ENCODE measurements at places on chromosomes 2 and 18.

- no peak for DNase-seq
These were observed 59.2 kb downstream of the TGFA start for GRCh38 chr2:70494293-70494886.

GRCh38 chr2:196638765-196639164 lies 750 bp upstream of the CCDC150 start:
- no peak for DNase-seq

DNA sequence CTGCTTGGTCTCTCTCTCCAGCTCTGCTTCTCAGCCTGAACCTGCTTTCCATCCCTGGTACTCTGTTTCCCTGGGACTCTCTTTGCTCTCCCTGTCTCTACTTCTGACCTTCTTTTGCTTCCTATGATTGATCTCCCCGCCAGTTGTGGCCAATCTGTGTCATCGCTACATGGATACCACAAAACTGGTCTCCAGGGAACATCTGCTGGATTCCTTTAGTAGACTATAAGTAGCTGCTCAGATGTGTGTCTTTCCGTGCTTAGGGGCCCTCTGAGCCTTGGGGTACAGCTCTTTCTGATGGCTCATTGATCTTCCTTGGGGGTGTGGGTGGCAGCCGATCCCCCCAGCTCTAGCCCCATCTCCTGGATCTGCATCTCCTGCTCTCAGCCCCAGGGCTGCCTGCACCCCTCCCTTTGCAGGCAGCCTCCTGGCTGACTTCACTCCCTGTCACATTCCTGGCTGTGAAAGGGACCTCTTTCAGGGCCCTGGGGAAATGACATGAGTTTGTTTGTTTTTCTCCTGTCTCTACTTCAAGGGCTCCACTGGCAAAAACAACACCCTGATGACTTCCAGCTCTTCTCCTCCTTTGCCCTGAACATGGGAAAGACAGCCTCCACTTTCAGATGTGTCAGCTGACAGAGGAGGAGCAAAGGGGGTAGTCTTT lies 333.7 kb downstream of the CYP26B1 start:
- no peak for DNase-seq

DNA sequence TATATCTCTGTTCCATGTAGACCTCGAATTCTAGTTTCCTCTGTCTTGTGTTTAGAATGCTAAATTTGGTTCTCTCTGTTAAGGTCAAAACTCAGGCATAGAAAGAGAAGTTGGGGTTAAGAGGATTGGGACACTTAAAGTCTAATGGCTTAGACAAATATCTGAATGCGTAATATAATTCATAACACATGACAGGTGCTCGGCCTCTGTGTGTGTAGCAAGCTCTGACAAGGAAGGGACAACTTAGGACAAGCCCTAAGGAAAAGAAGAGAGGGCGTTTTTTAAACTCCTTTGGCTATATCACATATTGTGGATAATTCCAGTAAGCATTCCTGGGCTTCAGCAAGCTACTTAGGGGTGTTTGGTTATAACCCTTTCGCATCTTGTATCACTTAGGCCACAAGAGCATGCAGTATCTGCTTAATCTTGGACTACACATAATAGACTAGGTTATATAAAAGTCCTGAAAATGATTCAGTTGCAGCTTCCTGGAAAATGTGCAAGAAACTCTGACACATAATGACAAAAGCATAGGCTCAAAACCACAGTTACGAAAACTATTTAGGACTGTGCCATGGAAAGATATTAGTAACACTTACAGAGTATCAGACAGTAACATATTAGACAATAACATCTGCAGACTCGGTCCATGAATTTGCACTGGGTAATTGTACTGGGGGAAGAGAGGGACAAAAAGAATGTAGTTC lies 16.1 kb upstream of the CREB1 start:
- DNase-seq: no peak

DNA sequence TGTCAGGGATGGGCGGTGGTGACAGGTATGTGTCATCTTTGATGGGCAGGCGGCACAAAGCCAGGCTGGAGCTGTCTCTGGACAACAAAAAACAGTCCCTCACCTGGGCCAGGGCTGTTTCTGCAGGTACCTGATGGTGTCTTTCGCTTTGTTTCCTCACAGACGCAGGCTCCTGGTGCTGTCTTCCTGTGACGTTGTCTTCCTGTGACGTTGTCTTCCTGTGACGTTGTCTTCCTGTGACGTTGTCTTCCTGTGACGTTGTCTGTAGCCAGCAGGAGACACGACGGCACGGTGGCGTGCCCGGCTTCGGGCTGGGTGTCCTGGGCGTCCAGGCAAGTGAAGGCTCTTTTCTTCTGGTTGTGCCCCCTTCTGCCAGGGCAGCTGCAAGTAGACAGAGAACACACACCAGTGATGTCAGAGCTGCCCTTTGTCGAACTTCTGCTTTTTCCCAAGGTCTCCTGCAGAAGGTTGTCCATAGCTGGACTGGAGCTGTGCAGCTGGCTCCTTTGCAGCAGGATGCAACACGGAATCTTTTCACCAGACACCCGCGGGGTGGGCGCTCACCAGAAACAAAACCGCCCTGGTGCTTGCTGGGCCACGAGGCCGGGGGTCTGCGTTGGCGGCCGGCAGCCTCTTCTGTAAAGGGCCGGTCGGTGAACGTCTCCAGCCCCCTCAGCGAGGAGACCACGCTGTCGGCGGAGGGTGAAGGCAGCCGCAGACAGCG lies 21.1 kb downstream of the GPR35 start:
- DNase-seq: no peak

DNA sequence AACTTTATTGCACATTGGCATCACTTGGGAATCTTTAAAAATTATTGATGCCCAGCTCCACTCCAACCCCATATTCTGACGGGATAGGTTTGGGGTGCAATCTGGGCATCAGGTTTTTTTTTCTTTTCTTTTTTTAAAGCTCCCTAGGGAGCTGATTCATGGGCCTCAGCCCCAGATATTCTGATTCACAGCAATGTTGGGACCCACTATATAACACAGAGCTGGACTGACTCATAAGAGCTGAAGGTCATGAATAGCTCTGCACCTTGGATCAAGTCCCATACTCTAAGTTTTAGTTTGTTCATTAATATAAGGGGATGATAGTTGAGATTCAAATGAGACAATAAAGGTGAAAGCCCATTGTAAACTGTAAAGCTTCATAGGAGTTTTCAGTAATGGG lies 191.1 kb upstream of the REV1 start:
- no peak for DNase-seq

DNA sequence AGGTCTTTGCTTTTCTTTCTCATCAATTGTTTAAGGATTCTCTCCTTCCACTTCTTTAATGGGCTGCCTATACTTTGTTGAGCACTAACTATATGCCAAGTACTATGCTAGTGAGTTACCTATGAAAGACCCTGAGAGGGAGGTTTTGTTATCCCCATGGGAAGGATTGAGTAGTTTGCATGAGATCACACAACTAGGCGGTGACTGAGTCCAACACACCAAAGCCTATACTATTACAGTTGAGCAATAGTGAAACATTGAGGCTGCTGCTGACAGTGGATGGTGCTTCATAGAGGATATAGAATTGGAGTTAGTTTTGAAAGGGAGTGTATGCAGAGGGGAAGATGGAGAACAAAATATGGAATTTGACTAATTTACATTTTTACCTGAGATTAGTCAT lies 15.8 kb downstream of the NABP1 start:
- no peak for DNase-seq

DNA sequence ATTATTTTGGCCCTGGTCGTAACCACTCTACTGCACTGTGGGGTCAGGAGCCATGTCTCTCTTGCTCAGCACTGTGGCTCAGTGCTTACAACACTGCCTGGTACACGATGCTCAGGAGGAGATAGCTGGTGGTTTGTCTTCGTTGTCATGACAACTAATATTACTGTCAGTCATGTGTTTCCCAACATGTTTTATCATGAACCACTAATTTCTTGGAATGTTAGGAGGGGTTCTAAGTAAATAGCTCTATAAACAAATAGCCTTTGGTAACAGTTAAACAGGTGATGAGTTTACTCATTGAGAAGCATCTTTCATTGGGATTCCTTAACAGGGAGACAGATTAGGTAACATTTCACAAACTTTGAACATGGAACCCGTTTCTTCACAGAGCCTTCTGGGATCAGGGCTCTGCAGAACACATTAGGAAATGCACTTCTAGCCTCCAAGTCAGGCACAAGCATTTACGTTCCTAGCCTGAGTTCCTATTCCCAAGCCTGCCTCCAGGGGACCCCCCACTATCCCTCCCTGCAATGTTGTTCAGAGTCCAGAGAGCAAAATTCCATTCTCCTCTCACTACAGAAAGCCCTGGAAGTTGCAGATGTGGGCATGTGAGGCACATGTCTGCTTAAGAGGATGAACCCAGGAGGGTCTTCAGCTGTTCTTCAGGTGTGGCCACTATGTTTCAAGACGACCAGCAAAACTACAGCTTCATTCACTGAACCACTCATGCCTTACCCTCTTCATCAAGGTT lies 6.4 kb upstream of the RBM44 start:
- DNase-seq: no peak

GRCh38 chr2:10487081-10487740 lies 39.1 kb upstream of the ODC1 start:
- DNase-seq: no peak

GRCh38 chr2:204849892-204850291 lies 304.6 kb downstream of the PARD3B start:
- peak; percentile 22 for DNase-seq

GRCh38 chr2:196187898-196188458 lies 16.6 kb upstream of the STK17B start:
- DNase-seq: no peak

GRCh38 chr18:25674183-25674582 lies 322.2 kb upstream of the ZNF521 start:
- DNase-seq: no peak

DNA sequence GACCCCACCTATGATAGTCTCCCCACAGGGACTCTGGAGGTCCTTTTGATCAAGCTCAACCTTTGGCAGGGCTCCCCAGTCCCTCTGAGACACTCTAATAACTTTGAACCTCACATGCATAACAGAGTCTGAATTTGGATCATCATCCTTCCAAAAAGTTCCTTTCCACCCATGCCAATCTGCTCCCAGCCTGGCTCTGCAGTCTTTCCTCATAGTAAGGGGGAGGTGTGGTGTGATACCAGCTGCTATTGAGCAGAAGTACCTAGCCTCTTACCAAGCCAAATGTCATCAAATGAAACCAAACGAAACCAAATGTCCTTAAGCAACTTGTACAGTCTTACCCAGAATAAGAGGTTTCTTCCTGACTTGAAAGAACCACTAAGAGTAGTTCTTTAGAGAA lies 36.5 kb downstream of the DTNA start:
- DNase-seq: no peak

DNA sequence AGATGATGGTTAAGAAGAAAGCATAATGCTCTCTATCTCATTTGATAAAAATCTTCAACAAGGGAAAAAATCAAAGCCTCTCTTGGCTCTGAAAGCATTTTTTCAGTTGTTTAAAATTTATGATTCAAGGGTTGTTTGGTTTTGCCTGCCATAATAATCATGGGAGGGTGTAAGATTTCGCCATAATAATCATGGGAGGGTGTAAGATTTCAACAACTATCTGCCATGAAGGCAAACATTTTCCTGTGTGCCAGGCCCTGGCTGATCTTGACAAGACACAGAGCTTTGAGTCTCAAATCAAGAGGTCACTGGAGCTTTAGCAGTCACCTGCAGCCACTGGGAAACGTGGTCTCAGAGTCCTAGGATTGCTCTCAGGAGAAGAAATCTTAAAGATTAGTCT lies 175.1 kb upstream of the PIEZO2 start:
- DNase-seq: no peak

GRCh38 chr2:27241761-27242613 lies 20.9 kb downstream of the SLC30A3 start:
- no peak for DNase-seq

Data from left renal pelvis (tissue), 4 donors.